ENCODE measurements at places on chromosomes 11 and 22.
A peak's percentile ranks its signal among the peaks of the same experiment; 100 is the strongest.

GRCh38 chr11:128701086-128701485 lies 7.2 kb downstream of the FLI1 start:
- no peak for DNase-seq

DNA sequence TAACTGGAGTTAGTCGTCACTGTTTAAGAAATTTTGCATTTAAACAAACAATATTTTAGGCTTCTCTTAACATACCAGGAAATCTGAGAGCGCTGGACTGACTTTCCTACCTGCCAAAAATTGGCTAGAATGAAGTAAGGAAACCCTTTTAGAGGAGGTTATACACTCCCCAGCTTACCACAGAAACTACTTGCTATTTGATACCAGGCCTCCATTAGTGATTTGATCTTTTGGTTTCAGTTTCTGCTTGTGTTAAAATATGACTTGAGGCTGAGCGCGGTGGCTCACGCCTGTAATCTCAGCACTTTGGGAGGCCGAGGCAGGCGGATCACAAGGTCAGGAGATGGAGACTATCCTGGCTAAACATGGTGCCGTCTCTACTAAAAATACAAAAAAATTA lies 419.9 kb downstream of the LRRC4C start:
- no peak for DNase-seq

DNA sequence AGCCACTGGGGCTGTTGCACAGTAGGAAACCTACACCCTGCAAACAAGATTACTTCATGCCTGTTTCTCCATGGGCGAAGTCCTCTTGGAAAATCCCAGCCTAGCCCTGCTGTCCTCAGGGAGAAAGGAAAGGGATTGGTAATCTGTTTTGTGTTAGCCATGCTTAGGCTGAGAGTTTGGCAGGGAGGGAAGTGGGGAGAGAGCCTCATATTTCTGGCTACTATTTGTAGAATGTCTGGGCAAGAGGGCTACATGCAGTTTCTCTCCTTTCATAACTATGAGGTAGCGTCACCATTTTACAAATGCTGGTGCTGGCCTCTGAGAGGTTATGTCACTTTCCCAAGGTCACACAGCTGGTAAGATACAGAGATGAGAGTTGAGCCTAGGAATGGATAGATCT lies 737 bp upstream of the MFRP start:
- no peak for DNase-seq

GRCh38 chr11:12812849-12813248 lies 138.6 kb downstream of the TEAD1 start:
- DNase-seq = no peak

- peak; percentile 47 for DNase-seq
Measured at GRCh38 chr11:124758355-124759265, 3.5 kb downstream of the ESAM start.

- no peak for DNase-seq
Measured at GRCh38 chr22:45552017-45552411, 49.3 kb downstream of the FBLN1 start.

DNA sequence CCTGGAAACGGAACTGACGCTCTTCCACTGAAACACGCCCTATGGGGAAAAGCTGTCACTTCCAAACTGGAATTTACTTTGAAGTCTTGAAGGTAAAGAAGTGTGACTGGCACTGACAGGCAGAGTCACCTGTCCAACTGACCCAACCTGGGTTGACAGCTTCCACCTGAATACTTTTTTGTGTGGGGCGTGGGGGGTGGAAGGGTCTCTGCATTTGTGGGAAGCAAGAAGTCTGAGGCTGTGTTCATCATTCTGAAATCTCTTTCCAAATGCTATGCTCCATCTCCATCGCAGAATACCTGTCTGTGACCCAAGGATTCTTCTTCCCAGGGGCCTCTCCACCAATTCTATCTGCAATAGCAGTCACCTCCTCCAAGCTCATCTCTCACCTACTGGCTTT lies 7.8 kb downstream of the IFT27 start:
- no peak for DNase-seq

DNA sequence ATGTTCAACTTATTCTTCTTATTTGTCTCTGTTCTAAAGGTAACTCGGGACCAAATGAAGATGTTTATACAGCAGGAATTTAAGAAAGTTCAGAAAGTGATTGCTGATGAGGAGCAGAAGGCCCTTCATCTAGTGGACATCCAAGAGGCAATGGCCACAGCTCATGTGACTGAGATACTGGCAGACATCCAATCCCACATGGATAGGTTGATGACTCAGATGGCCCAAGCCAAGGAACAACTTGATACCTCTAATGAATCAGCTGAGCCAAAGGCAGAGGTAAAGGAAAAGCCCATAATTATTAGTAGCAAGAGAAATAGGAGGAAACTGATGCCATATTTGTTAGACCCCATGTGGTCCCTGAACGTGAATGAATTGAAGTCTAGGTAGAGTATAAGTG lies 63.3 kb downstream of the TRIM44 start:
- no peak for DNase-seq

- DNase-seq = no peak
Measured at GRCh38 chr11:33271059-33271458, 13.9 kb downstream of the HIPK3 start.

DNA sequence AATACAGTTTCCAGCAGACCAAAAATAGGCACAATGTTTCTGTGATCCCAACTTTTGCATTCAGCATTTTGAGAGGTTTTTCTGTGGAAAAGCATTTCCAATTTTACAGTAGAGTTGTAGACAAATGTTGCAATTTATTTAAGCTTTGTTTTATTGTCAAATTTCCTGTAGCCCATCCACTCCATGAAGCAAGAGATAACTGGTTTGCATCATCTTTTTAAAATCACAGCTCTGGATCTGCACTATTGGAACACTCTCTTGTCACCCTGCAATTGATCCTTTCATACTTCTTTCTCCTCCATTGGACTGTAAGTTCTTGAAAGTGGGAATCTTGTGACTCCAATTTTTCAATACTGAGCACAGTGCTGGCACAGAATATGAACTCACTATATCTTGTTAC lies 86.0 kb downstream of the MAML2 start:
- DNase-seq = no peak

DNA sequence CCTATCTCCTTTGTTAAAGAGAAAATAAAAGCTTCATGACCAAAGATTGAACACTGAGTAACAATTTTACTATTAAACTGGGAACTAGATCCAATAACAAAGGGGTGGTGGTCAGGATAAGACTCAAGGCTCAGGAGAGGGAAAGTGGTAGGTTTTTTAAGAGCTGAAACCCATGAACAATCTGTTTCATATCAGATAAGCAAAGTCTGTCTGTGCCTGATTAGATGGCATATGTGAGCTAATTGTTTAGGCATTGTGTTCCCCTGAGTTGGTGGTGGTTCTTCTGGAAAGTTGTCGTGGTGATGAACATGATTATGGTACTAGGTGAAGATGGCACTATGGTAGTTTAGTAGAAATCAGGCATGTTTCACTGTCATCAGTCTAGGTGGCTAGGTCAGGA lies 24.4 kb downstream of the USP47 start:
- DNase-seq = no peak

Measured in NCI-H1105 (cell line).